ENCODE measurements at places on chromosomes 3 and 15. TPM values are rescaled to one million over a fixed set of nuclear protein-coding genes. Genes with fewer than 3 reads are reported as not detected.
A peak's percentile ranks its signal among the peaks of the same experiment; 100 is the strongest.

- no peak for DNase-seq
- peaks cover 30% of the 10 kb centered on the region for H3K36me3 ChIP-seq
- no peak overlapping the region for H3K4me3 ChIP-seq
- no peaks in the 10 kb centered on the region for H3K27me3 ChIP-seq
Observed at GRCh38 chr3:196246612-196247308, 30.4 kb downstream of the SLC51A start.

DNA sequence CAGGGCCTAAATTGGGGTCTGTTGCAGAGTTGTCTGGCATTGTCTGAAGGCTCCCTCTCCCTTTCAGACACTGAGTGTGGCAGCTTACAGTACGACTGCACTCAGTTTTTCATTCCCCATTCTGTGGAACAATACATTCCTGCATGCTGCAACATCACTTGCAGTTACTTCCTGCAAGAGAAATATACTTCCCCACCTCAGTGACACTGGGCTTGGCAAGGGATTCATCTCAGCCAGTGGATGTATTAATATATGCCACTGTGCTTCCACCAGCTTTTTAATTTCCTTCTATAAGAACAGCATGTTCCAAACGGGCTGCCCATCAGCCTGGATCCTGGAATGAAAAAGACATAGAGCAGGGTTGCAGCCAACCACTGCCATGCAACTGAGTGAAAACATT is 23.1 kb downstream of the B3GALNT1 start:
- no peaks in the 10 kb centered on the region for H3K27me3 ChIP-seq
- no peak overlapping the region for H3K27ac ChIP-seq
- H3K36me3 ChIP-seq = no peaks in the 10 kb centered on the region
- DNase-seq = no peak
- no peaks in the 10 kb centered on the region for H3K4me1 ChIP-seq
- H3K4me3 ChIP-seq = no peak overlapping the region

- peak overlapping the region; percentile 98 for H3K27ac ChIP-seq
- DNase-seq = peak; percentile 55
- no peaks in the 10 kb centered on the region for H3K27me3 ChIP-seq
- peaks cover 88% of the 10 kb centered on the region for H3K4me1 ChIP-seq
Observed at GRCh38 chr15:98800437-98801233, 152.3 kb downstream of the IGF1R start.

GRCh38 chr15:35141743-35142471 is 56.8 kb upstream of the NANOGP8 start:
- H3K4me3 ChIP-seq = no peak overlapping the region
- peaks cover 9% of the 10 kb centered on the region for H3K4me1 ChIP-seq
- no peak for DNase-seq
- H3K27me3 ChIP-seq = no peaks in the 10 kb centered on the region
- peaks cover 2% of the 10 kb centered on the region for H3K36me3 ChIP-seq

- peaks cover 50% of the 10 kb centered on the region for H3K4me1 ChIP-seq
- no peaks in the 10 kb centered on the region for H3K27me3 ChIP-seq
- H3K4me3 ChIP-seq = peak overlapping the region; percentile 93
- H3K27ac ChIP-seq = peak overlapping the region; percentile 83
Observed at GRCh38 chr3:18425641-18426257, 610 bp upstream of the SATB1 start.

DNA sequence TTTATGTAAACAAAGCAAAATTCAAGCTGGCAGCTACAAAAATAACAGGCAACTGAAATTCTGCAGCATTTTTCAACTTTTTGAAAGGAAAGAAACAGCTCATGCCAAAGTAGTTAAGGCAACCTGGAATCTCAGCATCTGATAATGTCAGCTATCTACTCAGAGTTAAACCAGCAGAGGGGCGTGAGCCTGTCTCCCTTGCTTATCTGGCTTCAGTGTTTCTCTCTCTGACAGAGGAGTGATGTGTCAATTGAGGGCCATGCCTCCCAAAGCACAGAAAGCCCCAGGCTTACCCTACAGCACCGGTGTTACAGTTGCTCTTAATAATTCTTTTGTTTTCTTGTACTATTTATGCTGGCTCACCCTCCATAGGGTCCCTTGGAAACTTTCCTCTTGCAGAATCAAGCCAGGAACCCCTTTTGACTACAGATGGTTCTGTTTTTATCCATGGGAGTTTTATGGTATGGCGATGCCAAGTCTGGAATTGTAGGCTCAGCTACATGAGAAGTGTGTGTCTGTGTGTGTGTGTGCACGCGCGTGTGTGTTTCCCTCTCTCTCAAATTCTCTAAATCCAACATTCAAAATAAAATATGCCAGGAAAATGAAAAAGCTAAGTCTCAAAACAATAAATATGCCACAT is 7.3 kb downstream of the TMEM212 start:
- H3K4me3 ChIP-seq = no peak overlapping the region
- no peak overlapping the region for H3K27ac ChIP-seq
- no peak for DNase-seq
- H3K4me1 ChIP-seq = no peaks in the 10 kb centered on the region
- peaks cover 31% of the 10 kb centered on the region for H3K36me3 ChIP-seq

Gene XCR1
- 0.02 TPM for total RNA-seq

- no peak overlapping the region for H3K27ac ChIP-seq
- no peak for DNase-seq
- H3K27me3 ChIP-seq = peaks cover 12% of the 10 kb centered on the region
- no peak overlapping the region for H3K4me3 ChIP-seq
- H3K36me3 ChIP-seq = peaks cover 77% of the 10 kb centered on the region
Observed at GRCh38 chr3:270688-271087, 74.1 kb downstream of the CHL1 start.

DNA sequence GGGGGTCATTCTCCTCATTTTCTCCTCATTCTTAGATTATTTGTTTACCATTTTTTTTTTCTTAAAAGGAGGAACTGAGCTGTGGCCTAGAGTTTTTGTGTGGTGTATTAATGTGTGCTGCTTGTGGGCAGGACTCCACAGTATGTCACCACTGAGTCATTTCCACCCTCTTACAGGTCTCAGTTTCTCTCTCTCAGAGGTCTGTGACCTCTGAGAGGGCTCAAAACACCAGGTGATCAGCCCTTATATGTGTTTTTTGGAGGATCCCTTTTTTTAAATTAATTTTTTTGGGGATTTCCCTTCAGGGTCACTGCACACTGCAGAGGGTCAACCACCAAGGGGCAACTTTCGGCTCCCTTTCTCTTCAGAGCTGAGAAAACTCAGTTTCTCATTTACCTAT is 166.4 kb downstream of the SUCNR1 start:
- peaks cover 4% of the 10 kb centered on the region for H3K4me1 ChIP-seq
- no peaks in the 10 kb centered on the region for H3K27me3 ChIP-seq
- no peak overlapping the region for H3K4me3 ChIP-seq
- peak overlapping the region; percentile 16 for H3K27ac ChIP-seq

Gene CPNE4
- 2.4 TPM for total RNA-seq

- DNase-seq = no peak
- H3K4me3 ChIP-seq = no peak overlapping the region
- peak overlapping the region; percentile 97 for H3K27ac ChIP-seq
- H3K36me3 ChIP-seq = no peaks in the 10 kb centered on the region
- no peaks in the 10 kb centered on the region for H3K27me3 ChIP-seq
- peaks cover 57% of the 10 kb centered on the region for H3K4me1 ChIP-seq
Observed at GRCh38 chr3:126849768-126850167, 133.1 kb upstream of the PLXNA1 start.

GRCh38 chr3:150254309-150254708 is 153.8 kb upstream of the TSC22D2 start:
- H3K27me3 ChIP-seq = no peaks in the 10 kb centered on the region
- peaks cover 21% of the 10 kb centered on the region for H3K4me1 ChIP-seq
- no peak overlapping the region for H3K4me3 ChIP-seq
- no peak overlapping the region for H3K27ac ChIP-seq

DNA sequence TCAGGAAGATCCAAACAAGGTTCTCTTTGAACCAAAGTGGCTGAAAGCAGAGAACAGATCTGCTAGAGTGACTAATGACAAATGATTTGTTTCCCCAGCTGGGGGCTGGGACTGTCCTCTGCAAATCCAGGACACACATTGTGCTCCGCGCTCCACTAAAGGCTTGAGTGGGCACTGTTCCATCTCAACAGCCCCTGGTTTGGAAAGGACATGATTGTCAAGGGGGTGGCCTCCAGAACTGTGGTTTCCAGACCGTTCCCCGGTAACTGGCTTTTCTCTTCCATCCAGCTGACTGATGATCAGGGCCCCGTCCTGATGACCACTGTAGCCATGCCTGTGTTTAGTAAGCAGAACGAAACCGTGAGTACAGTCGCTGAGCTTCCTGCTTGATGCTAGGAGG is 91.0 kb downstream of the LRTM1 start:
- H3K36me3 ChIP-seq = 0 out of 2 replicates have a peak, but pooled peaks cover 6% of the 10 kb centered on the region
- no peak overlapping the region for H3K4me3 ChIP-seq
- DNase-seq = no peak

GRCh38 chr15:81666839-81667238 is 292.8 kb upstream of the TMC3 start:
- no peaks in the 10 kb centered on the region for H3K4me1 ChIP-seq
- no peak overlapping the region for H3K4me3 ChIP-seq
- no peak overlapping the region for H3K27ac ChIP-seq
- peaks cover 3% of the 10 kb centered on the region for H3K36me3 ChIP-seq
- H3K27me3 ChIP-seq = no peaks in the 10 kb centered on the region

Gene PPP1R14D
- 0.25 TPM for total RNA-seq

Gene MINDY4B
- not detected for total RNA-seq

DNA sequence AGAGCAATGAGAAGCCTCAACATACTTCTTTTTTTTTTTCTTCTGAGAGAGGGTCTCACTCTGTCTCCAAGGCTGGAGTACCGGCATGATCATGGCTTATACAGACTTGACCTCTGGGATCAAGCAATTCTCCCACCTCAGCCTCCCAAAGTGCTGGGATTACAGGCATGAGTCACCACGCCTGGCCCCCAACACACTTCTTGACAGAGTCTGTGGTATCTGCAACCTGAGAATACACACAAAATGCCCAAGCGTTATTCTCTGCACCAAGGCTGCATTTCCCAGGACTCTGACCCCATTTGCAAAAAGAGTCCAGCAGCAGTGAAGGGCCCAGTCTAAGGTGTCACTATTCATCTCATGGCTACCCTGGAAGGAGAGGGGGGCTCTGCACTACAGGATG is 42.7 kb upstream of the BLM start:
- H3K27me3 ChIP-seq = no peaks in the 10 kb centered on the region
- DNase-seq = no peak
- no peak overlapping the region for H3K27ac ChIP-seq
- no peaks in the 10 kb centered on the region for H3K4me1 ChIP-seq
- no peak overlapping the region for H3K4me3 ChIP-seq
- H3K36me3 ChIP-seq = no peaks in the 10 kb centered on the region

Gene ZDHHC19
- total RNA-seq = 5.2 TPM

DNA sequence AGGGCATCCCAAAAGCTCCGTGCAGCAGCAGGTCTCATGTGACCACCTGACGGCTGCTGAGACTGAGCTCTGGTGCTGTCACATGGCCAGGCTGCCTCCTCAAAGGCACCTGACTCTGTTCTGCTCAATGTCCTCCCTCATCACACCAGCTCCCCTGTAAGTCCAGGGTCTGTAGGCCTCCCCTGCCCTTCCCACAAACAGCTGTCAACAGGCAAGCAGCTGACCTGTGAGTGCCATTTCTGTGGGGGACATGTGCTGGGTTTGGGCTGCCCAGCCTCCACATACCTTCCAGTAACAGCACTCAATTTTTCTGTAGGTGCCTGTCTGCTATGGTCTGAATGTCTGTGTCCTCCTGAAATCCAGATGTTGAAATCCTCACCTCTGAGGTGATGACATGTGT is 11.2 kb downstream of the NUP210 start:
- H3K36me3 ChIP-seq = peaks cover 7% of the 10 kb centered on the region
- H3K27ac ChIP-seq = no peak overlapping the region
- no peak overlapping the region for H3K4me3 ChIP-seq
- H3K4me1 ChIP-seq = peaks cover 8% of the 10 kb centered on the region
- H3K27me3 ChIP-seq = no peaks in the 10 kb centered on the region
- DNase-seq = no peak

DNA sequence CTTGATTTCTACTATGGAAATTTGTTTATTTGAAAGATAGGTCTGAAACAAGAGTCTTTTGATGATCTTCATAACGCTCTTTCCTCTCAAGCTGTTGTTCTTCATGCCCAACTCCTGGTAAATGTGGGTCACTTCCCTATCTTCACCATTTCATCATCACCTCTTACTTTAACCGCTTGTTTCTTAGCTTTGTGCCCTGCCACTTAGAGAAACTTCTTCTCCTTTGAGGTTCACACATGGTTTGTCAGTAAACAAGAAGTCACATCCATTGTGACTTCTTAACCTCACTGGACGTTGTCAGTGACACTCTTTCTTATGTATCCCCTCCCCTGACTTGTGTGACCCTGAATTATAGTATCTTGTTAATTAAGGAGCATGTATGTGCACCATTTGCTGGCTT is 16.9 kb upstream of the P2RY13 start:
- peaks cover 44% of the 10 kb centered on the region for H3K4me1 ChIP-seq
- no peak overlapping the region for H3K4me3 ChIP-seq
- no peaks in the 10 kb centered on the region for H3K27me3 ChIP-seq
- no peaks in the 10 kb centered on the region for H3K36me3 ChIP-seq
- no peak for DNase-seq
- no peak overlapping the region for H3K27ac ChIP-seq

Gene GATM
- 10.1 TPM for total RNA-seq

DNA sequence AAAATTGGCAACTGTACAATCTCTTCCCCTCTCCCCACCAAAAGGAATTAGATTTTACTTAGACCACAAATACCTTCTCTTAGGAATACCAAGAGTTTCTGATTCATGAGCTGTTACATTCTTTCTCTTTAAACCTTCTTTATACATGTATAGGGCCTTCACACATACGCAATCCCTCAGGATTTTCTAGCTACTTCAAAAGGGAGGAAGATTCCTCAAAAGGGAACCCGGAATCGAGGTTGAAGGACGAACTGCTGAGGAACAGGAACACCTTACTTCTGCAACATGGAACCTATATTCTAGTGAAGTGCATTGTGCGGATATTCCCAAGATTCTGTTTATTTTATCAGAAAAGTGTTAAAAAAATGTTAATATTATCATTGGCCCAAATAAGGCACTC is 52.3 kb downstream of the GABRB3 start:
- no peak for DNase-seq
- H3K4me3 ChIP-seq = peak overlapping the region; percentile 50
- peak overlapping the region; percentile 64 for H3K27ac ChIP-seq
- H3K4me1 ChIP-seq = peaks cover 91% of the 10 kb centered on the region
- H3K27me3 ChIP-seq = no peaks in the 10 kb centered on the region

DNA sequence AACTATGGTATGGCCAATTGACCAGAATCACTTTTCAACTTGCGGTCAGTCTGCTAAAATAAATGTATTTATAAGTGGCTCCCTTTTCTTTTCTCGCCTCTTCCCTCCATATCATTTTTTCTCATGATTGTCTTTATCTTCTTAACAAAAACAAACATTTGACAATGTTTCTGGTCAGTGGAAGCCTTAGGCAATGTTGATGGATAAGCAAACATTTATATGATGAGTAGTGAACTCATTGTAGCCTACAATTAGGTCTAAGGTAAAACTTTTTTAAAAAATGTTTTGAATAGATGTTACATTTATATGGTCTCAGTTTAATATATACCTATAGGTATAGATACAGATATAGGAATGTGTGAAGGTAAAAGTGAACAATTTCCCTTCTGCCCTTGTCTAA is 355.4 kb downstream of the MFSD1 start:
- no peaks in the 10 kb centered on the region for H3K27me3 ChIP-seq
- no peaks in the 10 kb centered on the region for H3K36me3 ChIP-seq
- no peak overlapping the region for H3K4me3 ChIP-seq

GRCh38 chr15:89143503-89144162 is 55.4 kb downstream of the ABHD2 start:
- no peaks in the 10 kb centered on the region for H3K36me3 ChIP-seq
- no peaks in the 10 kb centered on the region for H3K27me3 ChIP-seq
- no peak for DNase-seq
- no peak overlapping the region for H3K27ac ChIP-seq

All from WTC11 (cell line).